ENCODE measurements at places on chromosomes 12 and 14. TPM values are rescaled to one million over a fixed set of nuclear protein-coding genes. Genes with fewer than 3 reads are reported as not detected.

DNA sequence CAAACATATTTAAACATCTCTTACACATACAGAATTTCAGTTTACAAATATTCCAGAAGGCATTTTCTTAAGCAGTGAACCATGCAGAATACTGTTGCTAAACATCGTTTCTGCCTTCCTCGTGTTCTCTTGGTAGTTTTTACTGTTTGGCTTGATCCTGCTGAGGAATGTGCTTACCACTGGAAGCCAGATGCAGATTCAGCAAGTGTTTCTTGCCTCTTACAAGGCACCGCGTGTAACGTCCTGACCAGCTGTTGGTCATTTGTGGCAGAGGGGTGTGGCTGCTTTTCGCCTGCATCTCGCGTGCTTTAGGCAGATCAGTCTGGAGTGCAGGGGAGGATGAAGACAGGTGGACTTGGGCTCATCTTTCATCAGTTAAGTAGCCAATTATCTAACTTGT, 12.4 kb downstream of the EIF2B1 start:
- H3K36me3 ChIP-seq: peaks cover 22% of the 10 kb centered on the region
- H3K4me1 ChIP-seq: no peaks in the 10 kb centered on the region
- DNase-seq: no peak
- no peak overlapping the region for H3K4me3 ChIP-seq
- H3K27ac ChIP-seq: no peak overlapping the region

SMAGP gene
- polyA plus RNA-seq: 4.5 TPM

DNA sequence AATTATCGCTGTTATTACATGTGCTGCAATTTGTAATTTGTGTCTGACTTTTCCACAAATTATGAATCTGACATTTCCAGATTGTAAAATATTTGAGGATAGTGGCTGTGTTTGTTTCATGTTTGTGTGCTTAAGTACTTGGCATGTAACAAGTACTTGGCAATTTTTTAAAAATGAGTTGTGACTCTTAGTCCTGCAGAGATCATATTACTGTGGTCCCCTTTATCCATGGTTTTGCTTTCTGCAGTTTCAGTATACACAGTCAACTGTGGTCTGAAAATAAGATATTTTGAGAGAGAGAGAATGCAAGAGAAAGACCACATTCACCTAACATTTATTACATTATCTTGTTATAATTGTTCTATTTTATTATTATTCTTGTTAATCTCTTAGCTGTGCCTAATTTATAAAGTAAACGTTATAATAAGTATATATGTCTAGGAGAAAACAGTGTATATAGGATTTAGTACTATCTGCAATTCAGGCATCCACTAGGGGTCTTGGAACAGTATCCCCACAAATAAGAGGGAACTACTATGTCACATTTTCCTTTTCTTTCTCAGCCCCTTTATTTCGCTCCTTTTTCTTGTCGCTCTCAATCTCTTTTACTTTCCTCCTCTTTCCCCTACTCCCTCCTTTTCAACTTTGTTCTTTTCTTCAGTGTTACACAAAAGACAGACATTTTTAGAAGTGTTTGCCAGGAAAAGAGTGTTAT, 176.1 kb downstream of the FUT8 start:
- no peaks in the 10 kb centered on the region for H3K36me3 ChIP-seq
- DNase-seq: no peak
- no peak overlapping the region for H3K4me3 ChIP-seq
- H3K4me1 ChIP-seq: no peaks in the 10 kb centered on the region

CARMIL3 gene
- 0.43 TPM for polyA plus RNA-seq

TC2N gene
- 50.7 TPM for polyA plus RNA-seq
